ENCODE measurements at places on chromosomes 3 and 15. TPM values are rescaled to one million over a fixed set of nuclear protein-coding genes. Genes with fewer than 3 reads are reported as not detected.

DNA sequence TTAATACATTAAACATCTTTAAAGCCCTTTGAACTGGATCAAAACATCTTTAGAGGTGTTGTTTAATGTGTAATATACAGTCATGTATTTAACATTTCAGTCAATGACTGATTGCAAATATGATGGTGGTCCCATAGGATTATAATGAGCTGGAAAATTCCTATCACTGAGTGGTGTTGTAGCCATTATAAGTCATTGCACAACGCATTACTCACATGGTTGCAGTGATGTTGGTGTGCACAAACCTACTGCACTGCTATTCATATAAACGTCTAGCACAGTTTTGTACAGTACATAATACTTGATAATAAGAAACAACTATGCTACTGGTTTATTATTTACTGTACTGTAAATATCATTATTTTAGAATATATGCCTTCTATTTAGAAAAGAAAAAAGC, 75.6 kb downstream of the DTWD1 start:
- DNase-seq, result no peak

- no peak for DNase-seq
These were observed 188.5 kb downstream of the IGSF11 start for GRCh38 chr3:118846176-118846575.

DNA sequence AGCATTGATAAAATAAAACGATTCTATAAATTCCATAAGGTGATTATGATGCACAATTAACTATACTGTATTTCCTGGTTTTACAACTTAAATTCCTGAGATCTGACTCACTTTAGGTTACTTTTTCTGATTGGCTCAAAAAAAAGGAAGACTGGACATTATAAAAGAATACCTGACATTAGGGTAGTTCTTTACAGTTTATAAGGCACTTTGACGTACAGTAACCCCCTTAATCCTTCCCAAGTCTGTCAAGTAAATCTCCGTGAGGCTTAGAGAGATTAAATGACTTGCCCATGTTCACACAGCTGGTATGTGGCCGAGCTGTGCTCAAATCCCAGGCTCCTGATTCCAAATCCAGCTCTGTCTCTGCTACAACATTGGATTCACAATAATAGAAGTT, 1.0 kb upstream of the SLTM start:
- DNase-seq, result no peak

- no peak for DNase-seq
These were observed 3.5 kb upstream of the SHISA5 start for GRCh38 chr3:48507256-48508061.

DNA sequence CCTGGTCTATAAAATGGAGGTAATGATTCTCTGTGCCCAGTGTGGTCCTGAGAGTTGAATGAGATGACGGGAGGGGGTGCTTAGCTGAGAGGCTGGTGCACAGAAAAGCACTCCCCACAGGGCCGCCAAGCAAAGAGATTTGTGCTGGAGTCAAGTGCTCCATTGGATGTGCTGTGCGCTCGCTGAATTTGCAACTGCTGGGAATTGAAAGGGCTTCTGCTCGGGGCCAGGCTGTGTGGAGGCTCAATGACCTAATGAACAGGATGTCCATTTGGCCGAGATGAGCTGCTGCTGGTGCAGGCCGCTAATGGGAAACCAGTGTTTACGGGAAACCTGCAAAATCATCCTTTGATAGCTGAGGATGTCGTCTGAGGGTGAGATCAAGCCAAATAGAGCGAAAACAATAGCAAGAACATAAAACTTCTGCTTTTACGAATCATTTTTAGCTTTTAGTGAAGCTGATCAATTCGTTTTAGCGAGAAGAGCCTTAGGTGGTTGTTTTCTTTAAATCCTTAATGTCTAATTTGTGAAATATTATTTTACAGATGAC, 211.7 kb downstream of the GABRG3 start:
- DNase-seq, result no peak

DNA sequence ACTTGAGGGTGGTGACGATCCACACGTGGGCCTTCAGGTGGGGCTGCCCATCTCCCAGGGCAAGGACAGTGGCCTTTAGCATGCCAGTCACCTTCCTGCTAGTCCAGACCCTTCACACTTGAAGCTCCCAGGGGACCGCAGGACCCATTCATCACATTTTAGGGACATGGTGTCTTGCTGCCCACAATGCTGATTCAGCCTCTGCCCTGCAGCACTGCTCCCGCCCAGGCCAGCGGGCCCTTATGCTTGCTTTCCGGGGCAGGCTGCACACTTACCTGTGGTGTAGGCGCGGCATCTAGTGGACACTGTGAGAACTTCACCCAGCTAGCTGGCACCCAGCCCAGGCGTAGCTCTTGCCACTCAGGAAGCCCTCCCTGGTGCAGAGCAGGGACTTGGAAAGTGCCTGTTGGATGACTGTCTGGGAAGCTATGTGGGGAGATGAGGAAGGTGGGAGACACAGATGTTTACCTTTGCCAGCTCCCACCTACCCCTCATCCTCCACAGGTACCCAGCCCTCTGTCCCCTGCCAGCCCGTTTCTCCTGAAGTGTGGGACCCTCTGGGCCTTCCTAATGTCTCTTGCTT, 26.3 kb upstream of the NR2C2 start:
- peak; percentile 60 for DNase-seq

GRCh38 chr3:193335031-193335430, 43.5 kb downstream of the ATP13A5 start:
- DNase-seq, result no peak

- no peak for DNase-seq
These were observed 25.1 kb downstream of the SHISA5 start for GRCh38 chr3:48478626-48479555.

GRCh38 chr3:47008234-47008796, 28.8 kb downstream of the NBEAL2 start:
- no peak for DNase-seq

GRCh38 chr15:85380812-85381642, 624 bp downstream of the AKAP13 start:
- DNase-seq, result no peak

DNA sequence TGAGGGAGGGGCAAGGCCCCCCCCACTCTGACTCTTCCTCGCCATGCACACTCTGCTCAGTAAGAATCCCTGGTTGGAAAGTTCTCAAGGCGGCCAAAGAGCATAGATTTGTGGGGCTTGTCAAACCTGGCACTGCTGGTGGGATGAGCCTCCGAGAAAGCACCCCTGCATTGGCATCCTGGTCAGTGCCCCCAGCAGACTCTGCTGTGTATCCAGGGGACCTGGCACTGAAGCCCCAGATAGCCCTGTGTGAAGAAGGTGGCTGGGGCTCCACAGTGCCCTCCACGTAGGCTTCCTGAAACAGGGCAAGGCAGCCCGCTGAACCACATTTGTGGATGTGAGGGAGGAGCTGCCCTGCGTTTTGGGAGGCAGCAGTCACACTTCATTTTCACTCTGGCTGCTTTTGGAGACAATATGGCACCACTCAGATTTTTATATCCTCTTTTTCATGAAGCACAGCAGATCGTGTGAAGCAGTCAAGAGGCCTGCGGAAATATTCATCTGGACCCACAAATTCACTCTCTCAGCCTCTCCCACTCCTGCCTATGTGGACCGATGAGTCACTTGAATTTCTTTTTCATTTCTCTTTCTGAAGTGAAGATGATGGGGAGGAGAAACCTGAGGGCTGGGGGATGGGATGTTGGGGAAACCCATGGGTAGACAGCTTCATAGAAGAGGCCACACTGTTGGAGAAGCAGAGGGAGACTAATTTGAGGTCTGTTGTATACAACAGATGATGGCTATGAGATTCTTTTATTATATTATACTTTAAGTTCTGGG, 88.7 kb upstream of the BCL6 start:
- DNase-seq, result no peak

GRCh38 chr3:96959474-96959873, 145.1 kb downstream of the EPHA6 start:
- DNase-seq, result no peak

- DNase-seq, result no peak
These were observed 1.1 kb downstream of the TFDP2 start for GRCh38 chr3:142148044-142148791.

DNA sequence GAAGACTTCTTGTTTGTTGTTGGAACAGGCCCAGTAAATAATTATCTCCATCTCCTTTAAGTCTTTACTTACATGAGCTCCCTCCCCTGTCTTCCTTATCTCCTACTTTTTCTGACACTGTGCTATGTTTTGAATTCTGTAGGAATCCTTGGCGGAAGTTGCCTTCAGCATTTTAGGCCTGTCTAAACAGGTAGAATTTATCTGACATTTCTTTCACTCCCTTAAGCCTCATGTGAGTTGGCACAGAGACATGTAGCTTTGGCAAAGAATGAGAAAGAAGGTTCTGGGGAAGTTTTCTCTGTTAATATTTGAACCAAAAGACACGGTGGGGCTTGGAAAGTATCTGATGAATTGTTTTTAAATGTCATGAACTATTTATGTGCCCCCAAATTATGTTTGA, 8.1 kb downstream of the MCTP2 start:
- no peak for DNase-seq

DNA sequence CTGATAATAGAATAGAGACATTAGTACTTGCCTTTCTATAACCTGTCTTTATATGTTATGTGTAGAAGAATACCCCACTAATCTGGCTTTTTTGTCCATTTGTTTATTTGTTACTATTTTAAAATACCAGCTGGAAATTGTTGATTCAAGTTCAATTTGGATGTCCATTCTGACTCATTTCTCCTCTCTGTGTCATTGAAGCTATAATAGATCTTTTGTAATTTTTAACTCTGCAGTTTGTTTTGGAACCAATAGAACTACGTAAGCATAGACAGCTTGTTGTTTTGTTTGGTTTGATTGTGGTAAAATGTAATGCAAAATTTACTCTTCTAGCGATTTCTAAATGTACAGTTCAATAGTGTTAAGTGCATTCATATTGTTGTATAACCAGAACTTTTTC, 390.4 kb downstream of the ZIC1 start:
- DNase-seq, result no peak

- no peak for DNase-seq
These were observed 21.2 kb downstream of the GCSAM start for GRCh38 chr3:112111785-112112402.

GRCh38 chr3:131393868-131394267, 12.3 kb downstream of the NUDT16 start:
- no peak for DNase-seq

- DNase-seq, result no peak
These were observed 152.5 kb downstream of the FOXP1 start for GRCh38 chr3:71430941-71431552.

IGDCC3 gene
- 7.9 TPM for polyA plus RNA-seq

FAM107A gene
- polyA plus RNA-seq, result 3.7 TPM

ADPRH gene
- polyA plus RNA-seq, result 7.1 TPM

SAMD7 gene
- polyA plus RNA-seq, result not detected

MYNN gene
- 29.6 TPM for polyA plus RNA-seq

PLSCR2 gene
- 1.3 TPM for polyA plus RNA-seq

MUC4 gene
- polyA plus RNA-seq, result 1.5 TPM

MEX3B gene
- 15.9 TPM for polyA plus RNA-seq

MFAP1 gene
- polyA plus RNA-seq, result 59.6 TPM

SAMMSON gene
- not detected for polyA plus RNA-seq

SCN11A gene
- 0.62 TPM for polyA plus RNA-seq

IQCF5 gene
- polyA plus RNA-seq, result not detected

RAB8B gene
- 33.4 TPM for polyA plus RNA-seq

All from left renal cortex interstitium (tissue), 4 donors.